ENCODE measurements at places on chromosomes 1 and 21. TPM values are rescaled to one million over a fixed set of nuclear protein-coding genes. Genes with fewer than 3 reads are reported as not detected.

The IPO13 gene
- total RNA-seq, result 24.8 TPM

The NEGR1 gene
- not detected for total RNA-seq

The XPR1 gene
- total RNA-seq, result 20.4 TPM

The C1orf185 gene
- total RNA-seq, result not detected

The NHLH1 gene
- 0.46 TPM for total RNA-seq

The DNASE2B gene
- total RNA-seq, result not detected

The LCE2C gene
- not detected for total RNA-seq

The TPTE gene
- total RNA-seq, result not detected

The OR1C1 gene
- total RNA-seq, result not detected

The MR1 gene
- total RNA-seq, result 24.8 TPM

The PRRX1 gene
- not detected for total RNA-seq

The OR2M3 gene
- not detected for total RNA-seq

The LYPD8 gene
- total RNA-seq, result not detected

The PRCC gene
- total RNA-seq, result 80.4 TPM

The CATSPERE gene
- total RNA-seq, result 1.1 TPM

The CACNA1S gene
- not detected for total RNA-seq

The APOBEC4 gene
- total RNA-seq, result not detected

The ELAPOR1 gene
- 0.38 TPM for total RNA-seq

The KIF26B gene
- total RNA-seq, result 1.7 TPM

The FCGR1A gene
- total RNA-seq, result not detected

The NFIA gene
- 0.13 TPM for total RNA-seq

- no peak for DNase-seq
These were observed 86.9 kb downstream of the IER5 start for GRCh38 chr1:181175356-181175910.

GRCh38 chr1:31300193-31300592, 3.4 kb downstream of the ZCCHC17 start:
- no peak for DNase-seq

DNA sequence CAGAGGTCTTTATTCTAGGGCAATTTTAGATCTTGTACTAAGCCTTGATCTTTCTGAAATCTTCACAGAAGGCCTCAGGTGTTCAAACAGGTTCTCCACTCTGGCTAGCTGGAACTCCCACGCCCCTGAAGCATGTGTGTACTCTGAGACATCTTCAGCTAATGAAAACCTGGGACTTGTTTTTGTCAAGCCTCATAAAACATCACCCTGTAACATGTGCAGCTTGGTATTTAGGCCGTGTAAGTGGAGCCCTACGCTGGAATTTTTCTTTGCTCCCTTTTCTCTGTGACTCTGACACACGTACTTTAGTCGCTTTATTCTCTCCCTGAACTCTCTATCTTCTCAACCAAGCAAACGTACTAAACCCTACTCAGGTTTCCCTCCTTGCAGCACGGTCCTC, 701.9 kb upstream of the ZP4 start:
- no peak for DNase-seq

DNA sequence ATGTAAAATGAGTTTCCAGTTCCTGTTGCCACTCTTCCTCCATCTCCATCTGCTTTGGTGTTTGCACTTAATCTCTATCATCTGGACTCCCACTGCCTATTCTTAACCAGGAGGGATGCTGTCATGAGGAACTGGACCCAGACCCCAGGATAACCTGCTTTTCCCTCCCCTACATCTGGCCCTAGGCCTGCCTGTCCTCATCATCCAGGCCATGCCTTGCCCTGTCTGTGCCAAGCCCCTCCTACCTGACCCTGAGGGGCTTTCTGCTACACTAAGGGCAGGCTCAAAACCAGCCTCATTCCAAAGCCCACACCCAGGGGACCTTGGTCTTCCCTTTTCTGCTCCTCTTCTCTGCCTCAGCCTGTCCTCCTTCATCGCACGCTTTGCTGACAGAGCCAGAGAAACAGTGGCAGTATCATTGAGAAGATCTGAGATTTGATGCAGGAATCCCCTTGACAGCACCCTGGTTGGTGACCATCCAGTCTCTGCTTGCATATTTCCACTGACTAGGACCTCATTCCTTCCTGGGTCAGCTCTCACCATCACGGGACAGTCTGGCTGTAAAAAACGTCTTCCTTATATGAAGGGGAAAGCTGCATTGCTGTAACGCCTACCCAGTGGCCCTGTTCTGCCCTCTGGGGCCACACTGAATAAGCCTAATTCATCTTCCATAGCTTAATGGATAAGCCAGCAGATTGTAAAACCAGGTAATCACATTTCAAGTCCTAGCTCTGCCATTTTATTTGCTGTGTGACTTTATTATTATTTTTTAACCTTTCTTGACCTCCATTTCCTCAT, 38.8 kb downstream of the PLXNA2 start:
- DNase-seq, result no peak

- DNase-seq, result no peak
These were observed 29.0 kb upstream of the CTBS start for GRCh38 chr1:84603223-84603622.

- DNase-seq, result no peak
These were observed 60.4 kb upstream of the NEK7 start for GRCh38 chr1:198096390-198096789.

- DNase-seq, result no peak
These were observed 150.8 kb downstream of the FASLG start for GRCh38 chr1:172809750-172810149.

DNA sequence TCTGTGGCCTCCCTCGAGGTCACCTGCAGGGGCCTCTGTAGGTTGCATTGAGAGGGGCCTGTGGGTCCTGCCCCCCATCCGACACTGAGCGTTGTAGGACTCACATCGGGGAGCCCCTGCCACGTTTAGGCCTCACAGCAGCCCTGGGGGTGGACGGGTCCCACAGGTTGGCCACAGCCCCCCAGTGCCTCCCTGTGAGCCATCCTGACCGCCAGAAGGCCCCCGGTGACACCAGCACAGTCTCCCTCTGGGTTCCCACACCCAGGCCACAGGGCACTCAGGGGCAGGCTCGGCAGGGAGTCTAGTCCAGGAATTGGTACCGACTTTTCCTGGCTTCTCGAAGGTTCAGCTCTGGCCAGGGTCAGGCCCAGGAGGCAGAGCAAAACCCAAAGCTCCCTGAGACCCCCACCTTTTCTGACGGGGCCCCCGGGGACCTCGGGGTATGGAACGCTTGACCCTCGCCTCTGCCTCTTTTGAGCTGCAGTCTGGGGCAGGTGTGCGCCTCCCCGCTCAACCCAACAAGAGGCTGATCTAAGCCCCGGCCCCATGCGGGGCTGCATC, 13.9 kb upstream of the POFUT2 start:
- no peak for DNase-seq

DNA sequence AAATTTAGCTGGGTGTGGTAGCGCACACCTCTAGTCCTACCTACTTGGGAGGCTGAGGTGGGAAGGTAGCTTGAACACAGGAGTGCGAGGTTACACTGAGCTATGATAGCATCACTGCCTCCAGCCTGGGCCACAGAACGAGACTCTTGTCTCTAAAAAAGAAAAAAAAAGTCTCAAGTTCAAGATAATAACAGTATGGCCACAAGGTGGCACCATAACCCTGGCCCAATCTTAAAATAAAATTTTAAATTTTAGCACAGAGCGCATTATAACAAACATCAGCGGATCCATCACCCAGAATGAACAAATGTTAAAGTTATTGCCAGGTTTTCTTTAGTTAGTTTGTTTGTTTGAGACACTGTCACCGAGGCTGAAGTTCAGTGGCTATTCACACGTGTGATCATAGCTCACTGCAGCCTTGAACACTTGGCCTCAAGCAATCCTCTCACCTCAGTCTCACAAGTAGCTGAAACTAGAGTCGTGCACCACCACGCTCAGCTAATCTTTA, 2.9 kb upstream of the HTR6 start:
- DNase-seq, result no peak

DNA sequence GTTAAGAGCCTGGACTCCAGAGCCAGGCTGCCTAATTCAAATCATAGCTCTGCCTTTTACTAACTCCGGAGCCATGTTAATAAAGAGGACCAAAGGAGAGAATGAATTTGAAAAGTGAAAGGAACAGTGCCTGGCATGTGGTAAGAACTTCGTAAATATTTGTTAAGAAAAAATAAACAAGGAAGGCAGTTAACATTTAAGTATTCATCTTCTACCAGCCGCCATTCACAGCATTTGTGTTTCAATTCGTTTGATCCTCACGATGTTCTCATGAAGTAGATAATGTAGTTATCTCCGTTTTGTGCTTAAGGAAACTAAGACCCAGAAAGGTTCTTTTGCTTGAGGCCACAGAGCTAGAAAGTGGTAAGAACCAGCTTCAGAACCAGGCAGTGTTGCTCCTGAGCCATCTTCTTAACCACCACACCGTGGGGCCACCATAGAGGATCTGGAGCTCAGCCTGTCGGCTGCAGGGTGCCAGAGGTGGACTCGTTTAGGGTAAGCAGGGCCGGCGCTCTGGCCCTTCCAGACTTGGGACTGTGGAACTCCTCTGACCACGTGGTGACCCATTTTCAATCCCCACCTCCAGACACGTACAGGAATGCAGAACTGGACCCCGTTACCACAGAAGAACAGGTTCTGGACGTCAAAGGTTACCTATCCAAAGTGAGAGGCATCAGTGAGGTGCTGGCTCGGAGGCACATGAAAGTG, 11.9 kb downstream of the MFN2 start:
- no peak for DNase-seq

DNA sequence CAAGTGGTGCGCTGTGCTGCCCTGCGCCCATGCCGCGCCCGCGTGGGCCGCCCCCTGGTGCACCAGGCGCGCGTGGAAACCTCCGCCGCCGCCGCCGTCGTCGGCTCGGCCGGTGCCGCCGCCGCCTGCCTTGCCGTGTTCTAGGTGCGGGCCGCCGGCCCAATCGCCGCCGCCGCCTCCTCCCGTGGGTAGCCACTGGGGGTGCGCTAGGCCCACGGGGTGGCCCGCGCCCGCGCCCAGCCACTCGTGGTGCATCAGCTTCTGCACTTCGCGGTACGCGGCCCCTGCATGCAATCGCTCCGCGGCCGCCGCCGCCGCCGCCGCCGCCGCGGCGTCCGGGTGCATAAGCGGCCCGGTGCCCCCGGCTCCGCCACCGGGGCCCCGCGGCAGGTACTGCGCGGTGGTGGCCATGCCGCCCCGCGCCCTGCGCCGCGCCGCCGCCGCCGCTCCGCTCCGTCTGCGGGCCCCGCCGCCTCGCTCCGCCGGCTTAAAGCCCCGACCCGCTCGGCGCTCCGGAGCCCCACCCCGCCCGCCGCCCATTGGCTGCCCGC, at the start of gene POU3F1:
Gene POU3F1, minus strand, starts transcription at position 461 of the 551 bp plus-strand sequence. Its CDS starts 50 bp downstream, at position 411.
- DNase-seq, result no peak

- no peak for DNase-seq
These were observed 89.9 kb upstream of the LBR start for GRCh38 chr1:225517697-225518096.

DNA sequence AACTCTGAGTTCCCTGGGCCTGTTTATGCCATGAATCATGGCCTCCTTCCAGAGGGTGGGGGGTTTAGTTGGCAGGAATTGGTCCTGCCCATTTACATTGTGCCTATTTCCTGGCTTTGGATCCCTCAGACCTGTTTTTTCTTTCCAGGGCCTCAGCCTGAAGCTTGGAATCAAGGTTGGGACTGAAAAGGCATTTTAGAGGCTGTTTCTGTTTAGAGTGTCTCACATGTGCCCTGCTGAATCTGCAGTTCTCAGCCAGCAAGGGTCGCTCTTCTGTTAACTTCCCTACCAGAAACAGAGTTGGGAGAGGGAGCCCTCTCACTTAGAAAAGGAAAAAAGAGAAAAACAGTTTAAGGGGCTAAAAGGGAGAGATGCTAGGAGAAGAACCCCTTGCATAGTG, 191.1 kb downstream of the PTPRC start:
- no peak for DNase-seq

DNA sequence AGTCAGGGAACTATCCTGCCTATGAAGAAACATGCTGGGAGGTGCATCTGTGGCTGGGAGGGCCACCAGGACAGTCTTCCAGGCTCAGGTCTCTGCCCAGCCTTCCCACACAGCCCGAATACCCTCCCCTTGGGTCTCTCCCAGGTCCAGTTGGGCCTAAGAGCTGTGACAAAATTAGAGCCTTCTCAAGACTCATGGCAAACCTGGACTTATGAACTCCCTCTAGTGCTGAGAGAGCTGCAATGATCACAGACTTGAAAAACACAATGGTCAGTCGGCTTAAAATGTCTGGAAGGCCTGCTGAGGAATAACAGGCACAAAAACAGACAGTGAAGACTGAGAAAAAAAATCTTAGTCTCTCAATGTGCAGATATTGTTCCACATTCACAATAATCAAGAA, 325.1 kb downstream of the BRINP2 start:
- no peak for DNase-seq

- DNase-seq, result no peak
These were observed 71.0 kb downstream of the SSBP3 start for GRCh38 chr1:54335011-54335754.

- DNase-seq, result peak; percentile 14
These were observed 22.1 kb downstream of the SPOCD1 start for GRCh38 chr1:31793586-31794285.

DNA sequence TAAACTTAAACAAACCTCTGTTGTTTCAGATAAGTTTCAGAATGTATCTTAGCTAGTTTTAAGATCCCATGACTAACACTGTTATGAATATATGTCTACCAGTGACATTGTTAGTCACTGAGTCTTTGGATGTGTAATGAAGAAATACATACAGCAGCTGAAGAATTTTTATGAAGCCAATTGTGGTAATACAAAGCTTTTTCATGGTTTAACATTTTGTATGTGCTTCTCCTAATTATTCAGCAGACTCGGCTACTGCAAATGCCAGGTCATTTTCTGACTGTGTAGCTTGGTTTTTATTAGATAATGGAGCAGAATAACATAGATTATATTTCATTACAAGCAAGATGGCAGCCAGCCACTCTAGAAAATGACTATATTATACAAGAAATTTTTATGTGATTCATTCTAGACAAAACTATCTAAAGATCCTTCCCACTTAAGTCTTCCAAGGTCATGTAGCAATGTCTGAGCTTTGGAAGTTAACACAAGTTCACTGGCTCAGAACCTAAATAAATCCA, 147.8 kb downstream of the TNFSF18 start:
- no peak for DNase-seq

DNA sequence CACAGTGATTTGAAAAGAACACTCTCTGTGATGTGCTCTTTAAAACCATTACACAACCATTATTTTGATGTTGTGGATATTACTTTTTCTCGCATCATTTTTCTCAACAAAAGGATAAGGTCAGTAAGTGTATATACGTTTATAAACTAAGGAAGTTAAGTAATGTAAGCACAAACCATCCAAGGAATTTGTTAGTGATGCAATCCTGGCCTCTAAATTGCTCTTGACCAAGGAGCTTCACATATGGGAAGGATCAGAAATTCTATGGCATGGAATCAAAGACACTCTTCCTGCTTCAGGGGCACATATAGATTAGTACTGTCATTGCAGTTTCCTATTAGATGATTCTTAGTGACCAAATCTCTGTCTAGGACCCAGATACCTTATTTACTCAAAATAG, 3.6 kb upstream of the PPP2R5A start:
- DNase-seq, result no peak

GRCh38 chr21:45480701-45481500, 61.3 kb downstream of the SLC19A1 start:
- no peak for DNase-seq

GRCh38 chr1:116545359-116545705, 25.5 kb downstream of the CD58 start:
- no peak for DNase-seq

- DNase-seq, result no peak
These were observed 347.2 kb downstream of the PTPRC start for GRCh38 chr1:198986036-198986435.

GRCh38 chr21:41678924-41679318, 87.9 kb downstream of the RIPK4 start:
- no peak for DNase-seq

Data from activated B cell treated with CpG ODN at 0.5 μM for 24 hours (primary cell).